ENCODE measurements at places on chromosomes 13 and 19. TPM values are rescaled to one million over a fixed set of nuclear protein-coding genes. Genes with fewer than 3 reads are reported as not detected.

- no peak for DNase-seq
These were observed 113.7 kb upstream of the SLITRK1 start for GRCh38 chr13:83995930-83996329.

GRCh38 chr19:41994521-41994971, 516 bp upstream of the ATP1A3 start:
- no peak for DNase-seq

DNA sequence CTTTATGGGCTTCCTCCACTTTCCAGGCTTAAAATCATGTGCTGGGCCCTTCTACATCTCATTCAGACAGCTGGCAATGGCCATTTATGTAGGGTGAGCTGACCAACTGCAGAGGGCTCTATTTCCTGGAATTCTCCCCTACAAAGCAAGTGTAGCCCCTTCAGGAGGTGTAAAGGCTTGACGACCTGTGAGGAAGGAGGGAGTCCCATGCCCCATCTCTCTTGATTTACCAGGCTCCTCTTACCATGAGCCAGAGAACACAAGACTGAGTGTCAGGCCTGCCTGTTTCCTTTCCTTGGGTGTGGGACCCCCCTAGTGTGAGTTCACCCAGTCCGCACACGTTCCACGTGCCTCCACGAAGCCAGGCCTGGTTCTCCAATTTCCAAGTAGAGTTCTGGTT, 16.6 kb downstream of the ZNF536 start:
- DNase-seq = no peak

GRCh38 chr19:4042731-4043082, 24.0 kb downstream of the ZBTB7A start:
- no peak for DNase-seq

GRCh38 chr13:26968431-26969341, 202.9 kb downstream of the USP12 start:
- no peak for DNase-seq

DNA sequence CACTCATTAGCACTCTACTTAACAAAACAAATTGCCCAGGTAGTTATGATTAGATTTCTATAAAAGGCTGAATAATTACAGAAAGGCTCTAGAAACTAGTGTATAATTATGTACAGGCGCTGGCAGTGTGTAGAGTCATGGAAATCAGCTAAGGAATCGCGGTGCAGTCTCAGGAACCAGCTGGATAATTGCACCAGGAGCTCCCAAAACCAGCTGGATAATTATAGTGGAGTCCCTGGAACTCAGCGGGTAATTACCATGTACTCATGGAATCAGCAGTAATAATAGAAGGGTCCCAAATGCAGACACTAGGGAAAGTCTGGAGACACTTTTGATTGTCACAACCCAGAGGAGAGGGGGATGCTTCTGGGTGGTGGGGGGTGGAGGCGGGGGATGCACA, 23.2 kb upstream of the TTYH1 start:
- DNase-seq = no peak

DNA sequence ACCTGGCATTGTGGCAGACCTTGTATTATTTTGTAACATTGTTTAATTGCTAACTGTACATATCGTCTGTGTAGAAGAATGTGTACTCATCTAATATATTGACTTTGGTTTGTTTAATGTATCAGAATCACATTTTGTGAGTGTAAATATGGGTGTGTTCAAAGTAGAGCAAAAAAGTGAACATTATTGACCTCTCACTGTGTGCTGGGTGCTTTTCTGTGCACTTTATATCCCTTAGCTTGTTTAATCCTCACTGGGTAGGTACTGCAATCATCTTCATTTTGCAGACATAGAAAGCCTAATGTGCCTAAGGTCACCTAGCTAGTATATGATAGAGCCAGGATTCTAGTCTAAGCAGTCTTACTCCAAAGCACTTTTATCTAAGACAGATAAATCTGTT, 245.1 kb downstream of the MAB21L1 start:
- no peak for DNase-seq

GRCh38 chr19:49409441-49410029, 13.7 kb downstream of the PTH2 start:
- DNase-seq = no peak

DNA sequence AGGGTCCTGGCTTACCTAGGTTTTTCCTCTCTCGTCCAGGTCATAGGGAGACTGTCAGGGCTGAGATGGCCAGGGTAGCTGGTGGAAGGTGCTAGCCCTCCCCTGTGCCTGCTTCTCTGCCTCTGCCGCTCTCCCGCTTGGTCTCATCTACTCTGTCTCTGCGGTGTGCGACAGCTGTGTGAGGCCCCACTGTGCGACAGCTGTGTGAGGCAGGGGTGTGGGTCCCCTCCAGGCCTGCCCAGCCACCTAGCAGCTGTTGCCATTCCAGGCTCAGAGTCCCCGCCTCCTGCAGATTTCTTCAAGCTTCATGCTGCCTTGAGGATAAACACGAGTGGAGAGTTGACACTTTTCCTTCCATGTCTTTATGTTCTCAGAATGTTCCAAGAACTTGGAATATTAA, 53.0 kb downstream of the ARHGEF7 start:
- no peak for DNase-seq

DNA sequence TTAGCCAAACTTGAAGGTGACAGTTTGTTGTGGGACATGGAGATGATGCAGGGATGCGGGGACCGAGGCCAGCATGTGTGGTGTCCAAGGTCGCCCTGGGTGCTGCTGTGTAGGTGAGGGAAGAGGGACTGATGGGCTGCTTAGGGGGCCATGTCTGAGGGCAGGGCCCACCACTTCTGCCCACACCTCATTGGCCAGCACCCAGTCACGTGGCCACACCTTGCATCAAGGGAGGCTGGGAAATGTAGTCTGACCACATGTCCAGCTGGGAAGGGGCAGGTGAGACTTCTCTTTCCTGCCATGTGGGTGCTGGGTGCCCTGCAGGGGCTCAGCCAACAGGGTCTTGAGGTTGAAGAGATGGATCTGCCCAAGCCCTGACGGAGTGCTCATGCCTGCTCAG, 88.9 kb downstream of the KDM4B start:
- DNase-seq = peak; percentile 47

DNA sequence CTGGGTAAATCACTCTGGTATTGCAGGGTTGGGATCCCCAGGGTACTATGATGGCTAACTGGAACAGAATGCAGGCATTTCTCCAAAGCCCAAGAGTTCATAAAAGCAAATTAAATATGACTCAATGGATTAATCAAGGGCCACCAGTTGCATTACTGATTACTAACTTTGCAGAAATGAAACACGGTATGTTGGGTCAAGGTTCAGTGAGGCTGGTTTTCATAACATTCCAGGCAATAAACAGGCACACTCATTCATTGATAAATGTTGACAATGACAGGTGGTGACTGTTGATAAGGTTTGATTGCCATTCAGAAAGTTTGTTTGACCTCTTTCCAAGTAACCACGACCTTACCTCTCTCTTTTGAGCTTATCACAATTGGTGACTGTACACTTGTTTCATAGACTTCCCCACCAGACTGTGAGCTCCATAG, 506 bp upstream of the AP1M1 start:
- DNase-seq = no peak

DNA sequence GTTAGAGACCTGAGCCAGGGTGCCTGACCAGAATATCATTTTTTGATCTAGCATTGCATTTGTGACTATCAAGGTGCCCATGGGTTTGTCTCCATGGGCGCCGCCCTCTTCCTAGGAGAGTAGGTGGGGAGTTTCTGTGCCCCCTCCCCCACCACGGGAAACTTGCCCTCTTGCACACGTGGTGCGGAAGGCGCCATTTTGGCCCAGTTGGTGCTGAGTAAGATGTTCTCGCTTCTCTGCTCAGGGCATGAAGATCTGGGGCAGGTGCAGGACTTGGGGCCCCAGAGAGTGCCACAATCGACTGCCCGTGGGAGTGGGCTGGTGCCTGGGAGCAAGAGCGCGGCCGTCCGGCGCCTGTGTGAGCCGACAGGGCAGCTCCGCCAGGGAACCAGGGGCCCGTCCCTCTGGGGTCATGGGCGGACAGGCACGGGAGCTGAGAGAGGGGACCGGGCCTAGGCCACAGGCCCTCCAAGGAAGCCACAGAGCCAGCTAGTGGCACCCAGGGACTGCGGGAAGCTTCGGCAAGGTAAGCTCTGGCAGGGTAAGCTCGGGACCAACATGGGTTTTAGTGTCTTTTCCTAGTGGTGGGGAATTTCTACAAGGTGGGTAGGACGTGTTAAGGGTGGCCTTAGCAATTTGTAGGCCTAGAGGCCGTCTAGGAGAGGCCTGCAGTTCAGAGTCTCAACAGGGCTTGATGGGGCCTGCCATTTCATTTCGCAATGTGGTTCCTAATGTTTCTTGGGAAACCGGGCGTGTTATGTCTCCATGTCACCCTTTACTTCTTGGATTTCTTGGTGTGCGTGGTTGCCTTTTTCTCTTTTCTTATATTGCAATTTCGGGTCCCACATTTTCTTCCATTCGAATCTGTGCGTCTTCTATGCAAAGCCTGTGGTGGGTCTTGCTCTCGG, 14.5 kb downstream of the SACS start:
- no peak for DNase-seq

DNA sequence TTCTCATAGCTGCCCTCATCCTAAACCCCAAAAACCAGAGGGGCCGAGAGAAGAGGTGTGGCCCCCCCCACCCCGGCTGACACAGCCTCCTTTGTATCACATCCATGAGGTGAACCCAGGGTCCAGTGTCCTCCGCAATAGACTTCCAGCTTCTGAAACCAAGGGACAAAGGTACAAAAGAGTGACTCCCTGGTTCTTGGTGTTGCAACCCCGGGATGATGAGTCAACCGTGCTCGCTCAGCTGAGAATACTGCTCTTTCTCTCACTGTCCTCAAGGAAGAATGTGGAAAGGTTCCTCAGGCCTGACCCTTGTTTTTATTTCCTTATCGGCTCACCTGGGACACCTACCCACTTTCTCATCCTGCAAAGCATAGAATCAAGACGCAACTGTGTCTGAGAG, 5.5 kb downstream of the SLC15A1 start:
- no peak for DNase-seq

GRCh38 chr19:10011974-10012373, 1.3 kb upstream of the RDH8 start:
- DNase-seq = no peak

DNA sequence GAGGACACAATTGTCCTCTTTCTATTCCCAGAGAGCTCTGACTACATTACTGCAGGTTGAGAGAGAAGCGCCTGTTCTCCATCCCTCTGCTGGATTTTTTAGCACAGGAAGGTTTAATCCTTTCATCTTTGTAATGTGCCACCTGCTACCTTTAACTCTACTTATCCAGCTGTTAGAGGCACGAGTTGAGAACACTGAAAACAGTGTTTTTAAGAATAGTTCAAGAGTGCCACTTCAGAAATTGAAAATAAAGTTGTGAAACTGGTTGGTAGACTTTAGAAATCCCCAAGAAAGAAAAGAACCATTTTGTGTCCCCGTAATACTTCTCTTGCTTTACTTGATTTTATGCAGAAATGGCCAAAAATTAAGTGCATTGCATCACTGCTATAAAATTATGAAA, 20.6 kb downstream of the FREM2 start:
- DNase-seq = no peak

DNA sequence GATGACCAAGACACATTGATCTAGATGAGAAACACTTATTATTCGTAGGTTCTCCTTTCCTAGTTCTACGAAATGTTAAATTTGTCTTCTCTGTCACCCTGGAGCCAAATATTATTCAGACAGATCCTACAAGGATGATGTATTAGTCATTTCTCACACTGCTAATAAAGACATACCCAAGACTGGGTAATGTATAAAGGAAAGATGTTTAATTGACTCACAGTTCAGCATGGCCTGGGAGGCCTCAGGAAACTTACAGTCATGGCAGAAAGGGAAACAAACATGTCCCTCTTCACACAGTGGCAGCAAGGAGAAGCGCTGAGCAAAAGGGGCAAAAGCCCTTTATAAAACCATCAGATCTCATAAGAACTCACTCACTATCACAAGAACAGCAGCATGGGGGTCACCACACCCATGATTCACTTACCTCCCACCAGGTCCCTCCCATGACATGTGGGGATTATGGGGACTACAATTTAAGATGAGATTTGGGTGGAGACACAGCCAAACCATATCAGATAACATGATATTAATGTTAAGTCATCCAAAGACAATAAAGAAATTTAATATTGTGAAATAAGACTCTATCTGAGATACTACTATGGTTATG, 1248.8 kb upstream of the SLC10A2 start:
- no peak for DNase-seq

DNA sequence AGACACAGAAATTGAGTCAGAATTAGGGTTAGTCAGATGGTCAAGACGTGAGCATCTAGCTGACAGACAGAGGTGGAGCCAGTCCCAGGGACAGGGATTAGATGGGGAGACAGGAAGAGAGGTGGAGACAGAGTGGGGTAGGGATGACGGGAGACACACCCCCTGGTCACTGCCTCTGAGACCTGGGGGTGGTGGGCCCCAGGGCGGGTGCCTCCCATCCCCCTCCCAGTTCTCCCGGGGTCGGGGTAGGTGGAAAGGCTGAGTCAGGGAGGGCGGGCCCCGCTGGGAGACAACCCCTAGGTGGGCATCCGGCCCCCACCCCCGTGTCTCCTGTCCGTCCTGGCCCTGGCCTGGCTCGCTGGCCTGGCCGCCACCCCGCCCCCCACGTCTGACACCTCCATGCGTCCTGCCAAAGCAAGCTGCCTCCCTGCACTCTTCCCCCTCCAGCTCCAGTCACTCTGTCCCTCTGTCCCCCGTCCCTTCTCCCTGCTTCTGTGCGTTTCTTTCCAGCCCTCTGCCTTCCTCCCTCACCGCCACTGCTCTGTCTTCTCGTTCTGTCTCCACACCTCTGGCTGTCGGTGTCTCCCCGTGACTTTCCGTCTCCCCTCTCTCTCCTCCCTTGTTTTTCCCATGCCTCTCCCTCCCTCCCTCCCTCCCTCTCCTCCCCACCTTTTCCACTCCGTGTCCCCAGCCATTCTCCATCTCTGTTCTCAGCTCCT, 15.1 kb downstream of the CCDC97 start:
- peak; percentile 80 for DNase-seq

DNA sequence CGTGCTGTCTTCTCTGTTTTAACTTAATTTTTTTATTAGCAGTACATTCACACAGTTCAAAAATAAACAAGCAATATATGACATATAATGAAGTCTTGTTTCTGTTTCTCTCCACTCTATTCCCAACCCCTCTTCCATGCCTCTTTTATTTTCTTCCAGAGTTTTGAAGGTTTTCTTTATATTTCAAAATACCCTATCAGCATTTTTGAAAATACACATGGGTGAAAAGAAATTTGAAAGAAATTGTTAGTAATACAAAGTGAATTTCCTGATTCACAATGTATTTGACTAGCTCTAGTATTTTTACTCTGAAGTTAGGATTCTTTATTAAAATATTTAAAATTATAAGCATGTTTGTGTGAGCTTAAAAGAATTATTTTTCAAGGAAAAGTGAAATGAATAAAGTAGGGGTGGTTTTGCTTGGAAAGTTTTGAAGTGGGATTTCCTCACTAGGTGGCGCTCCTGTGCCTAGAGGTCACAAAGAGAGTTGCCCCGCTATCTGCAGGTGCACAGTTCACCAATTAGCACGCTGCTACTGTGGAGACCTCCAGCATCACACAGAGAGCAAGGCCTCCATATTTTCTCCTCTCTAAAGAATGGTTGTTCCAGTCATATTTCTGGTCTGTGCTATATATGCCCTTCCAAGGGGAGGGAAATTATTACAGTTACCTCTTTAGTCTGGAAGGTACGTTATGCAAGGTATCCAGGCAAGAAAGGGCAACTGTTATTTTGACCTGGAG, 37.6 kb downstream of the SOX21 start:
- DNase-seq = no peak

- peak; percentile 29 for DNase-seq
These were observed 1.2 kb upstream of the NKPD1 start for GRCh38 chr19:45161738-45162607.

Gene KIR2DL3
- not detected for polyA plus RNA-seq

Gene MYO16
- polyA plus RNA-seq = 0.16 TPM

Gene FCAR
- polyA plus RNA-seq = 0.13 TPM

Gene POU4F1
- polyA plus RNA-seq = 0.02 TPM

Gene JAK3
- polyA plus RNA-seq = 6.6 TPM

Gene BEST2
- polyA plus RNA-seq = not detected

Data from ovary (tissue), 10 donors.